ENCODE measurements at places on chromosomes 5 and 9.

GRCh38 chr9:137067860-137068538 is 2.4 kb downstream of the SAPCD2 start:
- DNase-seq: peak; percentile 78

DNA sequence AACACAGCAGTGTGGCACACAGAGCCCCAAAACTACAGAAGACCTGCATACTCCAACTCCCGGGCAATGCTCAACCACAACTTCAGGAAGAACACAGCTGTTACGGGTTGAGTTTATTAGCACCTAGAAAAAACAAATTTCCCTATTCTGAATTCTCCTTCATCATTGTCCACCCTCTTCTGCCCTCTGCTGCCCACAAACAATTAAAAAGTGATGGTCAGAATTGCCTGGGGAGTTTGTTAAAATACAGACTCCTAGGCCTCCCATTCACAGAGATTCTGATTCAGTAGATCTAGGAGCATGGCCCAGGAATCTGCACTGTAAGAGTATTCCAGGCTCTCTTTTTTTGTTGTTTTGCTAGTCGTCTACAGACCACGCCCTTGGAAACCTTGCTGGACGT is 310.6 kb downstream of the NDUFS4 start:
- no peak for DNase-seq

GRCh38 chr5:36585701-36586100 is 20.7 kb upstream of the SLC1A3 start:
- no peak for DNase-seq

DNA sequence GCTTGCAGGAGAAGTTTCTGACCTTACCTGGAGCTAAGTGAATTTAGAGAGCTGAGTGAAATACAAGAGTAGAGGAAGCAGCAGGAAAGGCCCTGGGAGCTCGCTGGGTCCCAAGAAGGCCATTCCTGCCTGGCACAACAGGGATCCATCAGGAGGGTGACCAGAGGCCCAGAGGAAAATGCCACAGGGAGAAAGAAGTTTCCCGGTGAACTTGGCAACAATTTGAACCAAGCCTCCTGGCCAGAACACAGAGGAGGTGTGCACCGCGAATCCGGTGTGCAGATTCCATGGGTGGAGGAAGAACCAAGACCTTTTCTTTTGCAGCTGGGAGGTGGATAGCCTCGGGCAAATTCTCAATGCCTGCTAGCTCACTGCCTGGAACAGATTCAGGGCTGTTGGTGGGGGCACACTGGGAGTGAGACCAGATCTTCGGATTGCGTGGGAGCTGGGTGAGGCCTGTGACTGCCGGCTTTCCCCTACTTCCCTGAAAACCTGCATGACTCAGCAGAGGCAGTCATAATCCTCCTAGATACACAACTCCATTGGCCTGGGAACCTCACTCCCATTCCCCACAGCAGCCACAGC is 1850.9 kb upstream of the NUDT12 start:
- DNase-seq: no peak

DNA sequence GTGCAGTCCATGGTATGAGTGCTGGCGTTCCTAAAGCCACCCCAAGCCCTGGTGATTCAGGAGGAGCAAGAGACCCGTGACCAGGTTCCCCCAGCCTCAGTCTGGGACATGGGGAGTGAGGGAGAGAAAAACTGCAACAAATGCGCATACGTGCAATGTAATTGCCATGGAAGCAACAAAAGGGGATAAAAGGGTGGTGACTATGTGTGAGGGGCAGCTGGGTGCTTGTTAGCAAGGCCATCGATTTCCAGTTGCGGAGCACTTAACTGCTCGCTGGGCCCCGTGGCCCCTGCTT is 709 bp upstream of the SH3PXD2B start:
- no peak for DNase-seq

GRCh38 chr9:9552665-9553064 is 1060.1 kb downstream of the PTPRD start:
- DNase-seq: no peak

DNA sequence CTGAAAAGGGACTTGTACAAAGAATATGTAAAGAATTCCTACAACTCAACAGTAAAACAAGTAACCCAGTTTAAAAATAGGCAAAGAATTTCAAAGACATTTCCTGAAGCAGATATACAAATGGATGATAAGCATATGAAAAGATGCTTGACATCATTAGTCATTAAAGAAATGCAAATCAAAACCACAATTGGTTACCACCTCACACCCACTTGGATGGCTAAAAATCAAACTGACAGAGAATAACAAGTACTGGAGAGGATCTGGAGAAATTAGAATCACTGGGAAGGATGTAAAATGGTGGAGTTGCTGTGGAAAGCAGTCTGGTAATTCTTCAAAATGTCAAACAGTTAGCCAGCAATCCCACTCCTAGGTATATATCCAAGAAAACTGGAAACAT is 12.5 kb upstream of the FOXE1 start:
- DNase-seq: no peak

DNA sequence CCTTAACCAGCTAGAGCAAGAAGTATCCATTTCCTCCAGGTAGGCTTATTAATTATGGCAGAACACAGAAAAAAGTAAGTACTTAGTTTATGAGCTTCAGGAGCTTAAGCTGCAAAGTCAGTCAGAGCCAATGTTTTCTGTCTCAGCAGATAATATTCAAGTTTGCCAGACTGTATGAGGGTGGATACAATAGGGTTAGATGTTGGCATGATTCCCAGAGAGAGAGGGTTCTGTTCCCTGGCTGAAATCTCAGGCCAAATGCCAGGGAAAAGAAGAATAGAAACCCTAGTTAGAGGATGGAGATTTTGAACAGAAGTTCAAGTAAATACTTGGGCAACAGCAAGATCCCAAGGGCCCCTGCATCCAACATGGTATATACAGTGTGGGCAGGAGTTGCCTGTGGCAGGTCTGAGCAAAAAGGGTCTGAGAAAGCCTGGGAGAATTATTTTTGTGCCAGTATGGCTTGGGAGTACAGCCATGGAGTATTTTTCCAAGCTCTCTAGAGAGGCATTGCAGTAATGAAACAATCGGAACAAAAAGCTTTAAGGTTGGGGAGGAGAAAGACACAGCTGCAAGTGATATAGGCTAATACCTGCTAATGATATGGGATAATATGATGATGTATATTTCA is 31.0 kb upstream of the ISOC1 start:
- DNase-seq: no peak

DNA sequence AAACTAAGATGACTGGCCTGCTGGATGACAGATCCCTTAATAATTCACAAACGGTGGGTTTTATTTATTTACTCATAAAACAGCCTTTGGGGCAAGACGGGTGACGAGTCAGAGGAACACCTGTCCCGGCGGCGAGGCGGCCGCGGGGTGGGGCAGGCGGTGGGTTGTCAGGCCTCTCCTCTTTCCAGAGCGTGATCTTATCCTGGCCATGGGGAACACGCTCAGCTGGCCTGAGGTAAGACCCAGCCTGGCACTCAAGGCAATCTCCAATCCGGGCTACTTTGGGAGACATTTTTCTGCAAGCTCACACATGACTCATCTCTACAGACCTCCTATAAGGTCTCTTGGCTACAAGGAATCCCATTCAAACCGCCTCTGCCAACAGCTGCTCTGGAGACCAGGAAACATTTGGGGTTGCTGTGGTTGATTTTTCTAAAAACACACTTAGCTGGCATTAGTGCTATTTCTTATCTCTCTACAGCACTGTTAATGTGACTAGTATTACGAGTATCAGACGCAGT is 6.3 kb downstream of the RAPGEF1 start:
- no peak for DNase-seq

GRCh38 chr5:35622974-35623373 is 5.3 kb downstream of the SPEF2 start:
- DNase-seq: no peak

DNA sequence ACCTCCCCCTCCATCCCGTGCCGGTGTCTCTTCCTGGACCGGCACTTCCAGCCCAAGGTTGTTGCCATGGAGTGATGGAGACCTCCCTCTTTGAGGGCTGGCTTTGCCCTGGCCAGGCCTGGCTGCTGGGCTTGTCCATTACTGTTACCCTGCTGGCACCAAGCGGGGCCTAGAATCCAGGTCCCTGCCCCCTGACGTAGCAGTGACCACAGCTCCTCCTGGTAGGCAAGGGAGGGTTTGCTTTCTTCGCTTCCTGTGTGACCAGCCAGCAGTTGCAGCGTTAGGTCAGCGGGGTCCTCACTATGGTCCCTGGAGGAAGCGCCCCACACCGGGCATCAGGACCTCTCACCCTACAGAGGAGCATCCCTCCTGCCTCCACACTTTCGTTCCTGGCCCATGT is 146.7 kb upstream of the COL5A1 start:
- DNase-seq: no peak

DNA sequence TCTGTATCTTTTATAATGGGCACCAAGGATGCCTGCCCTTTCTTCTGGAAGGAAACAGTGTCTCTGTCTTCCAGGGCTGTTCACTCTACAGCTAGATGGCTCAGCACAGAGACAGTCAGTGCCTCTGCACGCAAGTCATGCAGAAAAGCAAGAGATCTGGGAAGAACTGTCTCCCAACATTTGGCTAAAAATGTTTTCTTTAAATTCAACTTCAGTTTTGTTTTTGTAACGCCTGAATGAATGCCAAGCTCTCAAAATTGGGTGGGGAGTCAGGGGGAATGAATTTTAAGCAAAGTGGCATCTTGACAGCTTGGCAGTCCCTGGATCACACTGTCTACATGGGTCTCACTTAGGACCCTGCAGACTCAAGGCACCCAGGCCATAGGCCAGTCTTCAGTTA is 12.6 kb downstream of the OLFML2A start:
- no peak for DNase-seq

- no peak for DNase-seq
These were observed 16.8 kb downstream of the TNFSF15 start for GRCh38 chr9:114789006-114789405.

GRCh38 chr9:22010866-22011625 is 1.9 kb upstream of the CDKN2B start:
- no peak for DNase-seq

DNA sequence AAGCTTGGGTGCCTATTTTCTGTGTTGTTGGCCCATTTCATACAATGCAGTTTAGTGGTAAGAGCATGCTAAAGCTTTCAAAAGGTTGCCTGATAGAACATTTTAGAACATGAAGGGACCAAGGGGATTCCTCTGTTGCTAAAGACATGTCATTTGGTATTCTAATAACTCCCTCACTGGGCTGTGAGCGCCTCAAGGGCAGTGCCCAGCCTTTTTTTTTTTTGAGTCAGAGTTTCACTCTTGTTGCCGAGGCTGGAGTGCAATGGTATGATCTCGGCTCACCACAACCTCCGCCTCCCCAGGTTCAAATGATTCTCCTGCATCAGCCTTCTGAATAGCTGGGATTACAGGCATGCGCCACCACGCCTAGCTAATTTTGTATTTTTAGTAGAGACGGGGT is 77.1 kb downstream of the PCSK5 start:
- DNase-seq: no peak

- DNase-seq: no peak
These were observed 32.5 kb downstream of the GSN start for GRCh38 chr9:121300283-121301119.

GRCh38 chr5:5275211-5275610 is 135.1 kb downstream of the ADAMTS16 start:
- no peak for DNase-seq

- DNase-seq: no peak
These were observed 35.6 kb downstream of the ADRA1B start for GRCh38 chr5:159951834-159952233.

DNA sequence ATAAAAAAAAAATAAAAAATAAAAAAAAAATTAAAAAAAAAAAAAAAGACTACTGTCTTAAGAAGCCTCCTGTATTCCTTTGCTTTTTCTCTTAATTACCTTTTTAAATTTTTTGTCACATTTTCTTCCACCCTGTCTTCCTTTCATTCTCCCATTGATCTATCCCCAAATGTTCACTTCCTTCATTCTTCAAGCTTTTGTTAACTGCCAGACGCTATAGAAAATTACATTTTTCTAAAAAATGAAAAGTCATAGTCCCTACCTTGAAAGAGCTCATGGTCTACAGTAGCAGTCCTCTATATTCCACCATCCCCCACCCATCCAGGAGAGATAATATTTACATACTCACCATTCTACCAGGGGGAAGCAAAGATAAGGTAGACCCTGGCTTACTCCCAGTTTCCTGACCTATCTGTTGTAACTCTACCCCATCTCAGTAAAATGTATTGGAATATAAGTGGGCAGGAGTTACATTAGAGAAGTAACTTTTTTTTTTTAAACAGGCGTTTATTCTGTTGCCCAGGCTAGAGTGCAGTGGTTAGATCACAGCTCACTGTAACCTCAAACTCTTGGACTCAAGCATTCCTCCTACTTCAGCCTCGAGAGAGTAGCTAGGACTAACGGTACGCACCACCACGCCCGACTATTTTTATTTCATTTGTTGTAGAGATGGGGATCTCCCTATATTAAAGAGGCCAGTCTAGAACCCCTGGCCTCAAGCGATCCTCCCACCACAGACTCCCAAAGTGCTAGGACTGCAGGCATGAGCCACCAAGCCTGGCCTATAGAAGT is 3.8 kb upstream of the PRKAA1 start:
- no peak for DNase-seq

DNA sequence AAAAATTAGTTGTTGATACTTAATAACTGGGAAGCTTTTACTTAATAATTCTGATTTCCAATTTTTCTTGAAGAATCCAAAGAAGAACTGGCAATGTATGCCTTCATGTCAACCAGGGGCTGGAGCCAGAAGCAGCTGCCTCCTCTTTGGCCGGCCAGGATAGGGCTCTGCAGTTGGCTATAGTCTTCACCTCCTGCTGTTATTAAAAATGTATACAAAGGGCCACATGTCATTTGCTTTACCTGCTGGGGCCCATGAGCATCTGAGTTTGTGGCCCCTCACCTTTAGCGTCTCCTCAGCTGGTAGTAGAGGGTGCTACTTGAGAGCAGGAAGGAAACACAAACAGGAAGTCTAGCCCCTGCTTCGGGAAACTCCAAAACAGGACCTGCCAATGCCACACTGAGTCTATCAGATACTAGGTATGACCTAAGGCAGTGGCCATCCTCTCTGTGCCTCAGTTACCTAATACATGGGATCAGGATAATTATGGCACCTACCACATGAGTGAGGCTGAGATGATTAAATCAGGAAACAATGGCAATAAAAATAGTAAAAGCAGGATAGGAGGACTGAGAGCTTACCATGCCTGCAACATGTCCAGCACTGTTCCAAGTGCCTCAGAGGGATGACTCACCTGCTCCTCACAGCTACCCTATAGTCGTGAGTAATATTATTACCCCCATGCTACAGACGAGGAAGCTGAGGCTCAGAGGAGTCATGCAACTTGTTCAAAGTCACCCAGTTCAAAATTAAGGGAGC is 21.3 kb downstream of the CCDC69 start:
- no peak for DNase-seq

DNA sequence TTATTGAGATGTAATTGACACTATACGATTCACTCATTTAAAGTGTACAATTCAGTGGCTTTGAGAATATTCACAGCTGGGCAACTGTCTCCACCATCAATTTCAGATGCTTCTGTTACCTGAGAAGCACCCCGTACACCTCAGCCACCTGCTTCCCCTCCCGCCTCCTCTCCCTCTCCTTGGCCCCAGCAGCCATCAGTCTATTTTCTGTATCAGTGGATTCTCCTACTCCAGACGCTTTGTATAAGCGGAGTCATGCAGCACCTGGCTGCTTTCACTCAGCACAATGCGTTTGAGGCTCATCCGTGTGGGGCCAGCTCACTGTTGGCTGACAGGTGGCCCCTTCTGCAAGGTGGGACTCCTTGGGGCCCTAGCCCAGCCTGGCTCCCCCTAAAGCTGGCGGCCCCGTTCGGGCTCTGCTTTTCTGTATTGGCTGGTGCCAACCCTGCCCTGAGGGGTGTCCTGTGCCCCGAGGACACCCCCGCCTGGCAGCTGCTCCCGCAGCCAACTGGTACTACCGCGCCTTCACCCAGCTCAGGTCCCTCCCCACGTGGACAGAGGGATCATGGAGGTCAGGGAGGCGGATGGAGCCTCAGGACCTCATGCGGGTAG is 124.4 kb upstream of the COL5A1 start:
- no peak for DNase-seq

GRCh38 chr5:65480306-65480865 is 1.3 kb downstream of the ADAMTS6 start:
- peak; percentile 4 for DNase-seq
